ENCODE measurements at places on chromosomes 2 and 18.

GRCh38 chr2:235616885-235617284 is 123.0 kb downstream of the AGAP1 start:
- H3K4me1 ChIP-seq, result peaks cover 46% of the 10 kb centered on the region
- no peak overlapping the region for H3K27ac ChIP-seq
- H3K36me3 ChIP-seq, result no peaks in the 10 kb centered on the region
- H3K4me3 ChIP-seq, result no peak overlapping the region

DNA sequence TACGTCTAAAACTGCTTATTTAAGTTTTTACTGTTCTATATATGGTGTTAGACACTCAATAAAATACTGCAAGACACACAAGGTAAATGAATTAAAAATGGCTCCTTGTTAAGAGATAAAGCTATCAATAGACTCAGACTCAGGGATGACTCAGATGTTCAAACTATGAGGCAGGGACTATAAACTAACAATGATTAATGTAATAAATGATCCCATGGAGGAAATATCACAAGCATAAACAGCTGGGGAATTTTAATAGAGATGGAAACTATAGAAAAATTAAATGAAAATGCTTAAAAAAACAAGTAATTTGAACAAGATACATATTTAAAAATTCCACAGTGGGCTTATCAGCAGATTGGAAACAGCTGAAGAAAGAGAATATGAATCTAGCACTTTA is 650.8 kb downstream of the DCDC2C start:
- no peaks in the 10 kb centered on the region for H3K36me3 ChIP-seq
- no peak for DNase-seq
- no peaks in the 10 kb centered on the region for H3K27me3 ChIP-seq
- H3K4me3 ChIP-seq, result no peak overlapping the region
- no peak overlapping the region for H3K27ac ChIP-seq

GRCh38 chr2:67498931-67499330 is 101.8 kb downstream of the ETAA1 start:
- H3K4me3 ChIP-seq, result no peak overlapping the region
- H3K27ac ChIP-seq, result no peak overlapping the region
- H3K4me1 ChIP-seq, result no peaks in the 10 kb centered on the region
- no peak for DNase-seq
- H3K27me3 ChIP-seq, result peaks cover 3% of the 10 kb centered on the region

- DNase-seq, result no peak
- no peaks in the 10 kb centered on the region for H3K36me3 ChIP-seq
- H3K27me3 ChIP-seq, result no peaks in the 10 kb centered on the region
- no peaks in the 10 kb centered on the region for H3K4me1 ChIP-seq
- no peak overlapping the region for H3K4me3 ChIP-seq
These were observed 8.6 kb upstream of the ASPRV1 start for GRCh38 chr2:69969991-69970390.

DNA sequence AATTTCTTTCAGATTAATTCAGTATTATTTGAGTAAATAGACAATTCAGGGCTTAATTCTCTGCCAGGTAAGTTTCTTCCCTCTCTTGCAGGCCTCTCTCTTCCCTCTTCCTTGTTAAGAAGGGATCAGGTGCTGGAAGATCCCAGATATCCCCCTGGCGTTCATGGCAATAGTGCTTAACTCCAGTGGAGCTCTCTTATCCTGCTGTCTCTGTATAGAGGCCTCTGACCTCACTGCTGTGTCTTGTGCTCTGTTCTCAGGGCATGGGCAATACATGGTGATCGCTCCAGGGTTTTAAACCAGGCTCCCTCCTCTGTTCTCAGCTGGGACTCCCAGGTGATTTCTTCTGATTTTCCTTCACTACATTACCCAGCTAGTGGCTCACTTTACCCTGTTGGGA is 226.8 kb downstream of the MC4R start:
- no peaks in the 10 kb centered on the region for H3K36me3 ChIP-seq
- H3K27me3 ChIP-seq, result no peaks in the 10 kb centered on the region
- no peak overlapping the region for H3K27ac ChIP-seq
- no peaks in the 10 kb centered on the region for H3K4me1 ChIP-seq
- H3K4me3 ChIP-seq, result no peak overlapping the region

DNA sequence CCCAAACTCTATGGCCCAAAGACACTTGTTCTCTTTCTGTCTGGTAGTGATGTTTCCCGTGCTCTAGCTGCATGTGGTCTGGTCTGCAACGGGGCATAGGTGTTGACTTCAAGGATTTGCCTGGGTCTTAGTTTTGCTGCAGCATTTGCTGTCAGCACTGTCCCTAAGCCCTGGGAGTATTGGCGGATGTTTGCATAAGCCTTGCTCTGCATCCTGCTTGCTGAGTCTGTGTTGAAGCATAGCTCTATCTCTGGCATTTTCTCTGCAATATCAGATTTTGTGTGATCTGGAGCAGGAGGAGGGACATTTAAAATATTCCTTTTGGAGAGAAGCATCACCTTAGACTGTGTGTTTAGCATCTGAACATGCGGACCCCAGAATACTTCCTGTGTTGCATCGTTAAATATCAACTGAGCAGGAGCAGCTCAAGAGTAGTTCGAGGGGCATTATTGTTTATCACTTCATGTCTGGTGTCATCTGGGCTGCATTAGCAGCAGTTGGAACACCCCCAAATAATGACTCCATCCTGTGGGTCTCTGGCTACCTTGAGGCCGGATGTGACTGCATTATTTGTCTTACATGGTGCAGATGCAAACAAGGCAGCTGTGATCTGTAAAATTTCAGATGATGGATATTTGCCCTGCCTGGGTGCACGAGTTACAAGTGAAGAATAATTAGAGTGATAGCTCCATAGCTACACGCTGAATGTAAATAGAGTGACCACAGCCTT is 231.7 kb downstream of the TRIB2 start:
- no peaks in the 10 kb centered on the region for H3K36me3 ChIP-seq
- H3K4me3 ChIP-seq, result no peak overlapping the region
- peaks cover 8% of the 10 kb centered on the region for H3K4me1 ChIP-seq
- DNase-seq, result no peak

DNA sequence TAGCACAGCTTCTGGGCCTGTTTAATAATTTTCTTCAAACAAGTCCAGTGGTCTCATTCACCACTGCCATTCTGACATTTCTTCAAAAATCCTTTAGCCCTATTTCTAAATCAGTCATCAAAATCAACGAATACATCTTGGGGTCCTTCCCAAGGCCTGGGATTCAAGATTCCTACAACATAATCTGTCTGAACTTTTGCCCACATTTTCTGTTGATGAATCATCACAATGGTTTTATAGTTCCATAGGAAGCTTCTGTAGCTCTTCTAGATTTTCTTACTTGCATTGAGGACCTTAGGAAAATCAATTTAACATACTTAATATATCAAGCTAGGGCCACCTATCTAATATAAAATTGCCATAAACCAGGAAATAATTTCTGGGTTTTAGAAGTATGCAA is 811.8 kb upstream of the ACVR2A start:
- no peaks in the 10 kb centered on the region for H3K4me1 ChIP-seq
- no peak overlapping the region for H3K27ac ChIP-seq
- DNase-seq, result no peak
- no peaks in the 10 kb centered on the region for H3K36me3 ChIP-seq

- H3K27ac ChIP-seq, result no peak overlapping the region
- H3K4me1 ChIP-seq, result peaks cover 11% of the 10 kb centered on the region
- DNase-seq, result no peak
- H3K27me3 ChIP-seq, result no peaks in the 10 kb centered on the region
- peaks cover 5% of the 10 kb centered on the region for H3K36me3 ChIP-seq
- H3K4me3 ChIP-seq, result no peak overlapping the region
These were observed 34.4 kb downstream of the NEMP2 start for GRCh38 chr2:190500054-190500502.

- H3K27me3 ChIP-seq, result peaks cover 98% of the 10 kb centered on the region
- peak within 1 kb of the TSS; percentile 88 for H3K4me3 ChIP-seq
- H3K27ac ChIP-seq, result no peak within 1 kb of the TSS
- DNase-seq, result peak; percentile 63
- peaks cover 3% of the 10 kb centered on the region for H3K36me3 ChIP-seq
These were observed at the start of gene SP9 for GRCh38 chr2:174334781-174335251. SP9 (plus strand) TSS chr2:174334954; CDS start chr2:174335093, 139 bp downstream.

- no peaks in the 10 kb centered on the region for H3K4me1 ChIP-seq
- H3K27me3 ChIP-seq, result no peaks in the 10 kb centered on the region
These were observed 18.8 kb downstream of the TACR1 start for GRCh38 chr2:75180476-75180875.

DNA sequence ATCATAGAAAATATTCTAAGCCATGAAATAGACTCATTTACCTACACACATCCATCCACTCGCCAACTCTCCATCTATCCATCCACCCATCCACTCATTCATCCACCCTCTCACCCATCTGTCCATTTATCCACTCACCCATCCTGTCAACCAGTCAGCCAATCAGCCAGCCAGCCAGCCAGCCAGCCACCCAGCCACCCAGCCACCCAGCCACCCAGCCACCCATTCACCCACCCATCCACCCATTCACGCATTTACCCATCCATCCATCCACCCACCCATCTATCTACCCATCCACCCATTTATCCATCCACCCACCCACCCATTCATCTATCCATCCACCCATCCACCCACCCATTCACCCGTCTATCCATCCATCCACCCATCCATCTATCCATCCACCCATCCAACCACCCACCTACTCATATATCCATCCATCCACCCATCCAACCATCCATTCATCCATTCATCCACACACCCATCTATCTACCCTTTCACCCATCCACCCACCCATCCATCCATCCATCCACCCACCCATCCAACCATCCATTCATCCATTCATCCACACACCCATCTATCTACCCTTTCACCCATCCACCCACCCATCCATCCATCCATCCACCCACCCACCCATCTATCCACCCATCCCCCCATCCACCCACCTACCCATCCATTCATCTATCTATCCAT is 185.1 kb downstream of the LOXHD1 start:
- no peaks in the 10 kb centered on the region for H3K36me3 ChIP-seq
- H3K4me1 ChIP-seq, result peaks cover 20% of the 10 kb centered on the region
- no peaks in the 10 kb centered on the region for H3K27me3 ChIP-seq

DNA sequence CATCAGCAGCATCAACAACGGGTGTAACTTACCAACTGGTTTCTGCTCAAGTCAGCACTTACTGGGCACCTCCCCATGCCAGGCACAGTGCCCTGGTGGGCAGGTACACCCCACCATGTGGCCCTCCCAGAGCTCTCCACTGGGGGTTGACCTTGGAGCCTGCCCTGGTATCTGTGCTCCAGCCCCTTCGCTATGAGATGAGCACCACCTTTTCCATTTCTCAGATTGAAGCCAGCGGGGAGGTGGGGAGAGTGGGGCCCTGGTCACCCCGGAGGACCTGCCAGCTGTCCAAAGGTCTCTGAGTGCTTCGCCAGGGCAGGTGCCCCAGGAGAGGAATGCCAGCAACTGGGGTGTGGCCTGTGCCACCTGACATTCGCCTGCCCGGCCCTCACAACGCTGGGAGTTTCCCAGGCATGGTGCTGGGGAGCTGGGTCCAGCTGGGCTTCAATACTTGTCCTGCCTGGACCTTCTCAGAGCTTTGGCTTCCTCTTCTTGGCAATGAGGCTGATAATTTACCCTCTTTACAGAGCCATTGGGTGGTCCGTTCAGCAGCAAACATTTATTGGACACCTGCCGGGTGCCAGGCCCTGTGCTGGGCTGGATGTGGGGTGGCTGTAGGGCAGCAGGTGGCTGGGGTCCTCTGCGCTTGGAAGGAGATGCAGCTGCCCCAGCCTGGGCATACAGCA is 5.9 kb upstream of the ZAP70 start:
- H3K27me3 ChIP-seq, result no peaks in the 10 kb centered on the region
- no peaks in the 10 kb centered on the region for H3K36me3 ChIP-seq
- no peak for DNase-seq
- no peak overlapping the region for H3K27ac ChIP-seq
- no peak overlapping the region for H3K4me3 ChIP-seq

- H3K4me3 ChIP-seq, result no peak overlapping the region
- H3K4me1 ChIP-seq, result peaks cover 26% of the 10 kb centered on the region
- H3K27me3 ChIP-seq, result no peaks in the 10 kb centered on the region
- no peak for DNase-seq
- no peaks in the 10 kb centered on the region for H3K36me3 ChIP-seq
These were observed 17.3 kb downstream of the PARD6G start for GRCh38 chr18:80229766-80230745.

DNA sequence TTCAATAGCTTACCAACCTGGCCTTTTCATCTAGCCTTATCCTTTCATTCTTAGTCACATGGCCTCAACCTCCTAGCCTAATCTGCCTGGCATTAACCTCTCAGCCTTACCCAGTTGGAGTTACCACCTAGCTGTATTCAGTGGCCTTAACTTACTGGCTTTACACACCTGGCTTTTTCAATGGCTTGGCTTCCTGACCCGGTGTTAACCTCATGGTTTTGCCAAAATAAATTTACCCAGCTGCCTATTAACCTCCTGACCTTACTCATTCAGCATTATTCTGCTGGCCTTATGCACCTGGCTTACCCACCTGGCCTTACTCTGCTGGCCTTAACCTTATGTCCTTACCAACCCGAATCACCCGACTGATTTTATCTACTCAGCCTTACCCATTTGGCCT is 135.5 kb upstream of the ZSWIM2 start:
- no peaks in the 10 kb centered on the region for H3K27me3 ChIP-seq
- no peak overlapping the region for H3K4me3 ChIP-seq
- H3K27ac ChIP-seq, result no peak overlapping the region
- no peaks in the 10 kb centered on the region for H3K4me1 ChIP-seq
- no peak for DNase-seq
- H3K36me3 ChIP-seq, result peaks cover 6% of the 10 kb centered on the region

- DNase-seq, result no peak
- H3K4me3 ChIP-seq, result no peak overlapping the region
- H3K27ac ChIP-seq, result no peak overlapping the region
- no peaks in the 10 kb centered on the region for H3K36me3 ChIP-seq
- H3K4me1 ChIP-seq, result peaks cover 5% of the 10 kb centered on the region
- H3K27me3 ChIP-seq, result peaks cover 7% of the 10 kb centered on the region
These were observed 84.1 kb downstream of the BOD1L2 start for GRCh38 chr18:57230861-57231585.

DNA sequence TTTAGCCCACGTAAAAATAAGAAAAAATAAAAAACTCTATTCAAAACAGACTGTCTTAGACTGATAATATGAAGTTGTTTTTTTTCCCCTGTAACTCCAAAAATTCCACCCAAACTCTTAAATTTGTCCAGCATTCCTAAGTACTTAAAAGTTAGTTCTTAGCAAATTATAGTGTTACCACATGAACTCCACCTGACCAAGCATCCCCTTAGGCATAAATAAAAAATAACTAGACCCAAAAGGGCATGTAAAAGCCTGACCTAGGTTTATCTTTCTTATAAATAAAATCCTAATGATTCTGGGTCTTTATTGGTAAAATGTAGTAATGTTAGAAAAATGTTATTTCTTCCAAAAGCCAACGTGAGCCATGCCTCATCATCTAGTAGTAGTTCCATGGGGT is 54.3 kb downstream of the TTC21B start:
- H3K27me3 ChIP-seq, result no peaks in the 10 kb centered on the region
- DNase-seq, result no peak
- no peak overlapping the region for H3K27ac ChIP-seq
- H3K36me3 ChIP-seq, result peaks cover 32% of the 10 kb centered on the region
- peaks cover 42% of the 10 kb centered on the region for H3K4me1 ChIP-seq

DNA sequence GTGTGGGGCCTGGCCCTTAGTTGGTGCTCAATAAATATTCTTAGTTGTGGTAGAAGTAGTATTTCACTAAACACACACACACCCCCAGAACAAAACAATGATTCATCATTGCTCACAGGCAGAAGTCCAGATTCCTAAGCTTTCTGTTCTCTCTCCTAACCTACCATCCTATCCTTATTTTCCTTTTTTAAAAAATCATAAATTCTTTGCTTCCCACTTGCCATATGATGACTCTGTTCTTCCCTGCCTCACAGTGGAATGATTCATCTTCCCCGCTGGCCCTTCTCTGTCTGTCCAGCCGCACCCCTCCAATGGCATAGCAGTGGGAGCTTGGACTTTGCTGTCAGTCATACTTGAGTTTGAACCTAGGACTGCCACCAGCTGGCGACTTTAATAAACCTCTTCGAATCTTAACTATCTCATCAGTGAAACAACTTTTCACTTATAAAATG is 5.2 kb downstream of the EML6 start:
- no peak overlapping the region for H3K4me3 ChIP-seq
- H3K36me3 ChIP-seq, result peaks cover 2% of the 10 kb centered on the region
- no peak overlapping the region for H3K27ac ChIP-seq
- H3K4me1 ChIP-seq, result peaks cover 14% of the 10 kb centered on the region
- H3K27me3 ChIP-seq, result peaks cover 47% of the 10 kb centered on the region
